ENCODE measurements at places on chromosomes 2 and 18.

DNA sequence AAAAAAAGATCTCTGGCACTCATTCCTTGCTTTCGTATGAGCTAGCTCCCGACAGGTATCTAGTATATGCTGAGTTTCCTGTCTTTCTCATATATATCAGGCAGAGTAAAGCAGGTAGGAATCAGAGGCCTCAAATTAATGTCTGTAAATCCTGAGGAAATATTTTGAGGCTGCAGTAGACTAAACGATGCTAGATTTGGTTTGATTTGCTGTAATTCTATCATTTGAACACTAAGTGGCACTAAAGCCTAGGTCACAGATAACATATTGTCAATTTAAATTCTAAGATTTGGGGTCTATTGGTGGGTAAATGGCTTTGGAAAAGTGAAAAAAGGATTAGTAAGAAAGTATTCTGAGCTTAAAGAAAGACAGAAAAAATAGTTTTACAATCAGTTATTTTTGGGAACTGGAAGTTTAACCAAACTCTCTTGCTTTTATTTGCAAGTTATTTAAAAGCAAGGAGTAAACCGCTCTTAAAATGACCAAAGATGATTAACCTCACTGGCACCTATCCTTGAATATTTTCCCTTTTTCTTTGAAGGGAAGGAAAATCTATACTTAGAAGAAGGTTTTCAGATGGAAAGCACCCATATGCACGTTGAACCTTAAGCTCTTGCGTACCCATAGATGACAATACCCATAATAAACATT is 37.6 kb upstream of the SLC4A10 start:
- DNase-seq = peak; percentile 8

DNA sequence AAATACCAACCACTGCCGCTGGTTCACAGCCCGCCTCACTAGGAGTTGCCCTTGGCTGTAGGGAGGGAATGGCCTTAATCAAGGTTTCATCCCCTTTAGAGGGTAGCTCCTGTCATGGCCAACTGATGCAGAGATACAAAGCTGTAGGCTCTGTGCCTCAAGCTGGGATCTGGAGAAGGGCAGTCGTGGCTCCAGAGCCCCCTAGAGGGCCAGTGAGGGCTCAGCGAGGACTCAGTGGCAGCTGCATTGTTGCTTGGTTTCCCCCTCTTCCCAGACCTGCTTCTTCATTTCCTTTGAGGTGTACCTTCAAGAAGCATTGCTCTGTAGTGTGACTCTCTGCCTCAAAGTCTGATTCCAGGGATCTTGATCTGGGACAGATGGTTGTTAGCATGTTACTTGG is 302.1 kb downstream of the LPIN1 start:
- no peak for DNase-seq

DNA sequence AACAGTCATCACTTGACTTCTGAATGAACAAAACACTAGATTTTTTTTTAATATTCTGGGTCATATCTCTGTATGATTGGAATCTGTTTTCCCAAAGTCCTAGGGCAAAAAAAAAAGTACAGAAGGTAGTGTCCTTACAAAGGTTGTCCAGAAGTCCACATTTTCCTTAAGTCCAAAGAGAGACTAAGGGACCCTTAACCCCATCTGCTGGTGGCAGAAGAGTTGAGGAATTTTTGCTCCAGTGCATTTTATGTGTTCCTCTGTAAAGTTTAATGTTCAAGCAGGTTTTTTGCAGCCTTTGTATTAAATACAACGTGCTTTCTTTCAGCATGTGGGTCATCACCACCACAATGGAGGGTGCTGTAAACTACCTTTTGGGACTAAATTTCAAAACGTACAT is 215.9 kb downstream of the SP3 start:
- DNase-seq = peak; percentile 12

GRCh38 chr2:112836695-112837117 is at the start of gene IL1B:
Gene IL1B (minus strand): TSS chr2:112836779. CDS start chr2:112836229, 550 bp downstream.
- DNase-seq = no peak

- DNase-seq = peak; percentile 80
These were observed 385.4 kb upstream of the SYT4 start for GRCh38 chr18:43662657-43663056.

- DNase-seq = no peak
These were observed 61.6 kb upstream of the DYNAP start for GRCh38 chr18:54529444-54529843.

DNA sequence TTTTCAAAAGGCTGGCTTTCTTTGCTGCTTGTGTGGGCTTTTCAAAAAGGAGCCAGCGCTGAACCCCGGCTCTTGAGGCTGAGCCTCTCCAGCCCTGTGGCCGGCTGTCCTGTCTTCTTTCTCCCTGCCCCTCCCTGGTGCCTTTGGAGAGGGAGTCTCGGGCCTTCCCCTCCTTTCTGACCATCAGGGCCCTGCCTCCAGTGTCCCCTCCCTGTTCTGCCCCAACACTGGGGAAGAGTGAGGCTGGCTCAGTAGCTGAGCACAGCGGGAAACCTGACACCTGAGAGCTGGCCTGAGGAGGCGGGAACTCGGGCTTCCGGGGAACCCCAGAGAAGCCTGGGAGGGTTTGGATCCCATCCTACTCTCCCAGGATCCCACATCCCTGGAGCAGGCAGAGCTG is 232.1 kb downstream of the LOXHD1 start:
- DNase-seq = no peak

DNA sequence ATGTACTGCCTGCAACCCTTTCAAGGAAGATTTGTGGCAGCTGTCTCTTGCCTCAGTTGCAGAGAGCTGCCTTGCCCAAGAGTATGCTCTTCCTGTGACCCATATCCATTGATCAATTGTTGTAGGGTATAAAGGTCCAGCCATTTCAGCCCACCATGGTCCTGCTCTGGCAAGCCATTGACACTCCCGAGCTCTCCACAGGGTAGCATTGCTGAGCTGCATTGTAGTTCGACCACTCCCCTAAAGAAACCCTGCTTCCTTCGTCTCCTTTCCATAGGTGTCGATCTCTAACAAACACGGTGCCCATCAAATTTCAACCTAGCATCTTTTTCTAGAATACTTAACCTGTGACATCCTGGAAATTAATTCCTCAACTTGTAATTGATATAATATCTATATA is 104.9 kb upstream of the NDUFV2 start:
- DNase-seq = no peak

- no peak for DNase-seq
These were observed 704.9 kb downstream of the ERBB4 start for GRCh38 chr2:211833582-211834279.

DNA sequence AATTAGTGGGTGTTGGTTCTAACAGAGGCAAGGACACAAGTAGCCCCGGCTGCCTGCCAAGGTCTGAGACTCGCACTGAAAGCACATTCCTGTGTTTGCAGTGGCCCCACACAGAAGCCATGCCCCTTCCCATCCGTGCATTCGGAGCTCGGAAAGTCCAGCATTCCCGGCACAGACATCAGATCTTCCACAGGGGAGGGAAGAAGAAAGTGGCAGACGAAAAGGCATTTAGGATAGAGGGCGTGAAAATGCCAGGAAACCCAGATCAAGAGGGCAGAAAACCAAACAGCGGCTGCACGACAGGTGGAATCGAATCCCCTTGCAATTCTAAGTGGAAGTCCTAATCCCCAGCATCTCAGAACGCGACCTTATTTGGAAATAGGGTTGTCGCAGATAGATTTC is 105.5 kb upstream of the ASB18 start:
- no peak for DNase-seq

DNA sequence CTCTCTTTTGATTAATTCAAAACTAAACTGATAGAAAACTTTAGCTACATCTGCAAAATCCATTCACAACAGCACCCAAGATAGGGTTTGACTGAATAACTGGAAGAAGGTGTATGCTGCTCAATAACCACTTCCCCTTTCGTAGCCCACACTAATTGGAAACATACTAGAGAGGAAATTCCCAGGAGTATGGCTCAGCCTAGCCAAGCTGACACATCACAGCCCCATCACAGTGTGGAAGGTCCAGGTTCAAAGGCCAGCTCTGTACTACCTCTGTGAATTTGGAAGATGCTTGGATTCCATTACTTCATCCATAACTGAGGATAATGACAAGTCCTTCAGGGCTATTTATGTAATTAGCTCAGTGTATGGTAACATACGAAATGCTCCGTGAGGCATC is 185.4 kb downstream of the FBXO15 start:
- DNase-seq = no peak

GRCh38 chr18:37176621-37176934 is 347.7 kb downstream of the KIAA1328 start:
- no peak for DNase-seq

- DNase-seq = no peak
These were observed 150.8 kb downstream of the ANKRD44 start for GRCh38 chr2:197159661-197160211.

GRCh38 chr2:237723602-237724001 is 75.0 kb upstream of the RBM44 start:
- no peak for DNase-seq

DNA sequence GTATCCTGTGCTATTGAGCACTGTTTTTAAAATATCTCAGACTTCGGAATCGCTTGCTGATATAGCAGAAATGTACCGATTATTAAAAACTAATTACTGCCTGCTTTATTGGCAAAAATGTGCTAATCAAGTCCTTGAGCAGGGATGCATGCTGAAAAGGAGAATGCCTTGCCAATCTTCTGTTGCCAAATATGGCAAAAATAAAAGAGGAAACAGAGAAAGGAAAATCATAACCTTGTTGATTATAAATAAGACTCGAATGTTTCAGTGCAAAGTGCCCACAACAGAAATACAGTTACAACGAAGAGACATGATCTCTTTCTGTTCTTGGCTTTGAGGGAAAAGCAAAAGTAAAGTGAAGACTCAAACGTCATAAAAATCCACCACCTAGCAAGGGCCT is 248.5 kb downstream of the TMEM182 start:
- no peak for DNase-seq

- DNase-seq = no peak
These were observed 161.6 kb upstream of the CCDC68 start for GRCh38 chr18:55120896-55121295.

- DNase-seq = peak; percentile 35
These were observed 69.7 kb downstream of the EPHA4 start for GRCh38 chr2:221502270-221503010.

DNA sequence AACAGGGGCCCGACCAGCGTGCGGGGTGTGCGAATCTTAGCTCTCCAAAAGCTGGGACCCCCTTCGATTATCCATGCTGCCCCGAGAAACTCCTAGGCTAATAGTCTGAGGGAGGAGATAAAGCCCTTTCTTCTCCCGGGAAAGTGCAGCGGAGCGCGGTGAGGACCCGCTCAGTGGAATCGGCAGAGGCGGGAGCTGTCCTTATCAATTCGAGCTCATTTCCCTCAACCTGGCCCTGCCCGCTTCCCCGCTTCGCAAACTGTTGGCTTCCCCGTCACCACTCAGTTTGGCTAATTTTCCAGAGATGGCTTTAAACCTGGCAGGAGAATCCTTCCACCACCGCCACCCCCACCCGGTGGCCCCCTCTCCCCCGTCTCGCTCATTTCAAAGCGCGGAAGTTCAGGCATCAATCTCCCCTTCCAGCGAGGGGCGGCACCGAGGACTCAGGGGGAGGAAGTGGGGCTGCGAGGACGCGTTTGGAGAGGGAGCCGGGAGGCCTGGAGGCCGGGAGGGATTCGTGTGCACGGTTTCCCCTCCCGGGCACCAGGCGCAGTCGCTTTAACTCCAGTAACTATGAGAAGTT is 1.6 kb downstream of the KLHL14 start:
- no peak for DNase-seq

GRCh38 chr18:60202708-60203107 is 169.9 kb downstream of the MC4R start:
- DNase-seq = no peak

DNA sequence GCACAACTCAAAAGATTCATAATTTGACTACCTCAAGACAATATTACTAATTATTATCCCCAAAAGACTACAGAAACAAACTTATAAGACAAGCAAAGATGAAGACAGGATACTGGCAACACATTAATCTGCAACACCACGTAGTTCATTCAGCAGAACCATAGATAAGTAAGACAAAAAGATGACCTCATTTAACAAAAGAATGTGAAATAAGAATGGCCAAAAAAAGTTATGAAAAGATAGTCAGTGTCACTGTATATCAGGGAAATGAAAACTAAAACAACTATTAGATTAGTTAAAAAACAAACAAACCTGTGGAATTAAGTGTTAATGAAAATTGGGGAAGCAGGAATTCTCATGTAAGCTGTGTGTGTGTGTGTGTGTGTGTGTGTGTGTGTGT is 19.4 kb downstream of the PSMD14 start:
- no peak for DNase-seq

GRCh38 chr2:111041398-111042202 is 79.1 kb upstream of the BCL2L11 start:
- no peak for DNase-seq

DNA sequence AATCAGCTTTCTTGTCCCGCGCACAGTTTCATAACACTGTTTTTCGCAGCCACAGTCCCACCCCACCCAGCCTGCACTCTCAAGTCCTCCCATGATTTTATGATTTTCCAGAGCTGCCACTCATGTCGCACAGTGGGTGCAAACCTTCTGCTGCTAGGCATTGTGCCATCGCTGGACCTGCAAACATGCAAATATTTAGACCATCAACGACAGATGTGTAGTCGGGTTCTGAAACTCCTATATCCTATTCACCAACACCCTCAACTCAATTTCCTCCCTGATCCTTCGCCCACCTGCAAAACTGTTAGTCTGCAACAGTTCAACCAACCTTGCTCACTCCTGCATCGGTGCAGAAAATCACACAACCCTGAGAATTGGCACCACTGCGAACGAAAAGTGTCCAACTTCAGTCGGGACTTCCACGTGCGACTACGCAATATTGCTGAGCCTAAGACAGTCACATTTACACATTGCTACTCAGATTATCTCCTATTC is 871 bp upstream of the ALS2 start:
- no peak for DNase-seq

DNA sequence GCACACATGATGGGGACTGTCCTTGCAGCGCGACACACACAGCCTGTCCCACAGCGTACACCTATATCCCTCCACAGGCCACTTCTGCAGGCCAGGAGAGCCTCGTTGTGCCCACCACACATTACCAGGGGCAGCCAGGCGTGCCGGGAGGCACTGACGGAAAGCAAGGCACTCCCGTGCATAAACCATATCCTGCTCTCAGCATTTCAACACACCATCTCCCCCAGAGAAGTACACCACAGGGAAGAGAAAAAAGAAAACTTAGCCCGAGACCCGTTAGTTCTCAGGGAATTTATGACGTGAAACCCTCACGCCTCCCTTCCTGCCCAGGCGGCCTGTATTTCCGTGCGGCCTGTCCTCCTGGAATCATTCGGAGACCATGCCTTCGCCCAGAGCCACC is 24.6 kb upstream of the SALL3 start:
- DNase-seq = no peak

- DNase-seq = no peak
These were observed 64.5 kb downstream of the UBR3 start for GRCh38 chr2:169891593-169892298.

GRCh38 chr2:177496921-177497320 is 104.3 kb downstream of the AGPS start:
- DNase-seq = no peak

GRCh38 chr2:239773228-239774141 is 251.7 kb downstream of the NDUFA10 start:
- no peak for DNase-seq

GRCh38 chr18:77321823-77322805 is 72.5 kb downstream of the GALR1 start:
- no peak for DNase-seq

- no peak for DNase-seq
These were observed 34.9 kb upstream of the MAT2A start for GRCh38 chr2:85503851-85504777.
